GM13976 (cell line): ENCODE measurements at places on chromosomes 7 and 10.

GRCh38 chr10:17225808-17226207, 2.2 kb upstream of the VIM start:
- no peak for DNase-seq

- no peak for DNase-seq
Observed at GRCh38 chr7:130409712-130410072, 29.4 kb downstream of the CPA1 start.

DNA sequence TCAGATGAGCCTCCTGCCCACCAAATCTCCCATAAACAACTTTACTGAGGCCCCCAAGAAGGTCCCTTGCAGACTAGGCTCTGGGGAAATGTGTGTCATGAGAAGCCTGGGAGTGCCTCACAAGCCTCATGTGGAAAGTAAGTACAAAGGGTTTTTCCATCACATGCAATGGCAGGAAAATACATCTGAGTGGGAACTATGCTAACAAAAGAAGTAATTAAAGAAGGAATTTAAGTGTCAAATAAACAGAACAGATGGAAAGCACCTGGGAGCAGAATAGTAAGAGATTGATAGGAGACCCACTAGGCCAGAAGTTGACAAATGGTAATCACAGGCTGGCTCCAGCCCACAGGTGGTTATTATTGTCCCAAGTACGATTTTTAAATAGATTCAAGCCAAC, 20.5 kb downstream of the GSAP start:
- DNase-seq, result no peak

GRCh38 chr10:24331457-24331856, 122.5 kb downstream of the KIAA1217 start:
- DNase-seq, result no peak

DNA sequence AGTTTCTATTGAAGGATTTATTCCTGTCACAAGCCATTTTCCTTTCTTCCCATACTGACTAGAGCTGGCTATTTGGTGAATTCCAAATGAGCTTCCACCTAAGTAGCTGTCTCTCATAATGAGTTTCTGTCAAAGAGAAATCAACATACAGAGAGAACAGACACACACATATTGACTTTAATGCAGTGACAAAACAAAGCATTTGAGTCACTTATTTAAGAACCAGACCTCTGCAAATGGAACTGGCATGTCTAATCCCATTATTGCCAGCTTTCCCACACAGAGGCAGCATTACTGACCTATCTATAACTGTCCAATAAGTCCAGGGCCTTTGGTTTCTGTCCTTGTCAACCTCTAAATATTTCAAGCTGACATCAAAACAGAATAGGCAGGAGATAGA, 179.3 kb upstream of the CSTF2T start:
- no peak for DNase-seq

DNA sequence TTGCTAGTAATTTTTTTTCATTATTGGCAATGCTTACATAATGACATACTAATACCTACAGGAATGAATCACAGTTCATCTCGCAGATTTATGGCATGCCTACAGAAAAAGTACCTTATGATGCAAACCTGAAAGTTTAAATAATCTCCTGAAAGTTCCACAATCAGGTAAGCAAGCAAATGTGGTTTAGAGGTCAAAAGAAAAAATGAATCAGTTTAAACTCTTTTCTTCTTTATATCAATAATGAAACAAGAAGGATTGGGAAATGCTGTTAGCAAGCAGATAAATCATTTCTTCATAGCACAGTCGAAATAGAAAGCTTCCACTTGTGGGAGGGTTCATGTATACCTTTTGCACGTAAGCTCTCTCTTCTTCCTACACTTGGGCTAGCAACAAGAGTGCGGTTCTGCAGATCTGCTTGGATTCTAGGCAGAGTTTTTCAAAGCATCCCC, 53.7 kb upstream of the MTPN start:
- DNase-seq, result peak; percentile 23

GRCh38 chr7:33379891-33380525, 250.6 kb downstream of the BBS9 start:
- DNase-seq, result no peak

- DNase-seq, result no peak
Observed at GRCh38 chr7:4024133-4024532, 658.0 kb upstream of the FOXK1 start.

- DNase-seq, result peak; percentile 83
Observed at GRCh38 chr10:79243181-79244067, 103.8 kb upstream of the PPIF start.

- no peak for DNase-seq
Observed at GRCh38 chr7:128443831-128444600, 11.7 kb upstream of the HILPDA start.

DNA sequence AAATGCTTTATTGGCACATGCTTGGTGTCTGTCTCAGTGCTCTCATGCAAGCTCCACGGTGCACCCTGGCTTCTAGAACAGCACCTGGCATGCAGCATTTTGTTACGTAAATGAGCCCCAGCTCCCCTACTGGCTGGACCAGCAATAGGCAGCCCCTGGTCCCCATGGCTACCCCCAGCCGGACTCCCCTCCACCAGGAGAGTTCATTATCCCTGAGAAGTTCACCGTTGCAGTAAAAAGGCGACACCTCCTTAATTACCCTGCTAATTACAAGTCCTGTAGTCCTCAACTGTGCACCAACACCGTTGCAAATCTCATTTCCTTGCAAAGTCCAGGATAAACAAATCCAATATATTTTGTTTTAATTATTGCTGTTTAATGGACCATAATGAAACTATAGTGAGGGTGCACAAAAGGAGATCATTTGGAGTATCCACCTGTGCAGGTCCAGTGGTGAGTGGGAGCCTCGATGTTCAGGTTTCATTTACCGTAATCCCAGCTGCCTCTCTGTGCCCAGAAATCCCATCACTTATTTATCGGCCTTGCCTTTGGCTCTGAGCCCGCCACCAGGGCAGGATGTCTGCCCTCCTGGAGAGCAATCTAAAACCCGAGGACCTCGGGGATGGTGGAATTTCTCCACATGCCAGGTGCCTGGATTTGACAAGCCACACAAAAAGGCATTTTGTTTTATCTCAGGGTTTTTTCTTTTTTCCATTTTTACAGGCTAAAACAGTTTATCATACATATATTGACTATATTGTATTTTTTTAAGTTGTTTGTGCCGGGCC, 12.8 kb upstream of the DRGX start:
- no peak for DNase-seq

DNA sequence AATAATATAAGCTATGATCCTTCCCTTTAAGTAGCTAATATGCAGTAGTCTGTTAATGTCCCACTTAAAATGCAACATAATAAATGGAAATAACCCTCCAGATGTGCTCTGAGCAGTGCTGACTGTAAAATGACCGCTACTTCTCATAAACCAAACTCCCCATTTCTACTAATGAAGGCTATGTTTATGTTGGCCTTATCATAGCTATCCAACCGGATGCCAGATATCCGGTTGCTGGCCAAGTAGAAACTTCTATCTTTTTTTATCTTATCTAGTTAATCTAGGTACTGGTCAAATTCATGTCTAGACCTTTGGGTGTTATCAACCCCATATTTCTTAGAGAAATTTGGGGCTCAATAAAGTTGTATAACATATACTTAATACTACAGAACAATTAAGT, 56.6 kb downstream of the CHRM2 start:
- DNase-seq, result no peak

DNA sequence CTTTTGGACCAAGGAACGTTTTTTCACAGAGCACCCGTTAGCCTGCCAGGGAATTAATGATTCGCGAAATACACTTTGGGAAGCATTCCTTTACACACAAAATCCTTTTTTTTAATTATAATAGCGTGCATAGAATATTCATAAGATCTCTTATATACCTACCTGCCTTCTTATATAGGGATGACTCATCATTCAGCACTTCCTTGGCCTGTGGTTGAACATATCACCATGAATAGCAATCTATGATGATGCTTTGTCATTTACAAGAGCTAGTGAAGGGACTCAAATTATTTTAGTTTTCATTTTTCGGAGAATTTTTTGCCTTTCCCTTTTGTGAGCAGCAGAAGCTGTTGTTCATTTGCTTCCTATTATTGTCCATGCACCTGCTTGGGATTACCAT, 97.0 kb downstream of the CDH23 start:
- no peak for DNase-seq

DNA sequence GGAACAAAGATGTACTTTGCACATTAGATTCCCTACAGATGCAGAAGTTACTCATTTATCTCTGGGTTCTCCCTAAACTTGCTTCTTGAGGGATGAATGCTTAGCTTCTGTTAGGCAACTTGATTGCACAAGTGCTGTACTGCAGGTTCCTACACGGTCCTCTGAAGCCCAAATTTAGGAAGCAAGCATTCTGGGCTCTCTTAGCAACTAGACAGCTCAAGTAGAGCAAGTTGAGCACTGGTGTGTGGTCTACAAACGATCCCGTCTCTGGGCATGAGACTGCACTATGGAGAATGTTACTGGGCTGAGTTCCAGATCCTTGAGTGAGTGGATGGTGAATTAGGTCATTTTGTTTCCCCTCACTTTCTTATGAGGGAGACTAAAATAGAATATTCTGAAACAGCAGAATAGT, 14.3 kb downstream of the SEMA3D start:
- DNase-seq, result no peak

GRCh38 chr7:100506356-100506923, 22.7 kb downstream of the NYAP1 start:
- no peak for DNase-seq

DNA sequence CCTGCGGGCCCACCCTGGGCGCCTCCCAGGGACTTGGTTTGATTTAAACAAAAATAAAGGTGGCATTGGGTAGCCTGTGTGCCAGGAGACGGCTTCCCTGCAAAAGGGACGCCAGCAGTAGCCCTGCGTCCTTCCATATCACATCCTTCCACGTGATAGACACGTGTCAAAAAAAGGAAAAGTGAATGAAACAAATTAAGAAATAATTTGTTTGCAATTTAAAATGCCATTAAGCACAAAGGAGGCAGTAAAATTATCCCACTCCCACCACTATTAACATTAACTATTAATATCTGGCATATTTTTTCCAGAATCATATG, 7.6 kb downstream of the TACR2 start:
- DNase-seq, result no peak

- DNase-seq, result peak; percentile 21
Observed at GRCh38 chr10:71981015-71981875, 17.1 kb downstream of the CHST3 start.

DNA sequence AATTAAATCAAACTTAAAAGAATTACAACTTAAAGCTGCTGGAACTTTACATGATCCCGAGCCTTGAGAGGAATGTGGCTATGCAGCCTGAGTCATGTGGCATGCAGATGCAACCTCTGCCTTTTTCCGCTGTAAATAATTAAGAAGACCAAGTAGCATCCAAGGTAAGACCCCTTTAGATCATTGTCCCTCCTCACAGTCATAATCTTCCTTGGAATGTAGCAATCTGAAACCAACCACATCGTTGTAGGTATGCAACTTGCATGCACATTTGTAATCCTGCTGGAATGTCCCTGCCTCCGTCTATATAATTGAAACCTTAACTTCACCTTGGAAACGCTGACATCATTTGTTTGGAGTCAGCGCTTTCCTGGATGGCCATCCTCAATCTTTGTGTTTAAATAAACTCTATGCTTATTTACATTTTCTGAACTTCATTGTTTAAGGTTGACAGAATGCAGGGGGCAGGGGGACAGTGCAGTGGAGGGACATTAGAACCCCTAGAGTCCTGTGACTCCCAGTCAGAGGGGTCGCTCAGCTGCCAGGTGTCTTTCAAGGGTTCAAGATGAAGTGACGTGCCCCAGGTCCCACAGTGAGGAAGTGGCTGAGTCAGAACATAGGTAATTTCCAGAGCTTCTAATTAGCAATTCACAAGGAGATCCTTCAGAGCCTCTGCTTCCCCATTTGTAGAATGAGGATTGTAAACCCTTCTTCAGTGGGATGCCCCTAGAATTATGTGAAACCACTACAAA, 110.7 kb downstream of the RALA start:
- no peak for DNase-seq

- DNase-seq, result no peak
Observed at GRCh38 chr10:126979311-126979710, 74.1 kb downstream of the DOCK1 start.

- no peak for DNase-seq
Observed at GRCh38 chr7:103870664-103871063, 118.8 kb downstream of the RELN start.

DNA sequence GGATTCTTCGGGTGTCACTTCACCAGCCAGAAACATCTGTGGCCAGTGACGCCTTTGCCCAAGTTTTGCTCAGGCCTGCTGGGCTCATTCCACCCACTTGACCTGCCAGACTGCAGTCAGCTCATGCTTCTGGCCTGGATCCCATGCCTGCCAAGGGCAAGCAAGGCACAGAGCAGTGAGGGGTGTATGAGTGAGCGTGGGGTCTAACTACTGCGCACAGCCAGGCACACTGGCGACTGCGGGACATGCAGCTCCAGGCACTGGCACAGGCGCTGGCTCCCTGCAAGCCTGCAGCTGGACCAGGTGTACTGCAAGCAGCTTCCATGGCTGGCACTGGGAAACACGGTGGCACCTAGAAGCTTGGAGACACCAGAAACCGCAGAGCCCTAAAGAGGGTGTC, 80.1 kb downstream of the MTERF1 start:
- no peak for DNase-seq

DNA sequence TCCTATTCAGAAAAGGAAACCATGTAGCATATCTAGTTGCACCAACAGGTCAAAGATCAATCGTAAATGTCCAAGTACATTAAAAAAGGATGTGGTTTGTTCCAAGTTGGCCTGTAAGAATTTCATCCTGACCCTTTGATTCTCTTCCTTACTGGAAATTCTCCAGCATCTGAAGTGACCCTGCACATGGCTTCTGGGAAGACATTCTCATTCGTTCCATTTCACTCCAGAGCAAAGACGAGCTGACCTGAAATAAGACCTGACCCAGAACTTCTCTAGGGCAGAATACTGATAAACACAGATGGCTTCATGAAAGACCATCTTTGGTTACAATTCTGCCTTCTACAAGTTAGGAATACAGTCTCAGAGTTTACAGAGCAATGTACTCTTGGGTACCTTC, 39.8 kb downstream of the ASB4 start:
- no peak for DNase-seq

DNA sequence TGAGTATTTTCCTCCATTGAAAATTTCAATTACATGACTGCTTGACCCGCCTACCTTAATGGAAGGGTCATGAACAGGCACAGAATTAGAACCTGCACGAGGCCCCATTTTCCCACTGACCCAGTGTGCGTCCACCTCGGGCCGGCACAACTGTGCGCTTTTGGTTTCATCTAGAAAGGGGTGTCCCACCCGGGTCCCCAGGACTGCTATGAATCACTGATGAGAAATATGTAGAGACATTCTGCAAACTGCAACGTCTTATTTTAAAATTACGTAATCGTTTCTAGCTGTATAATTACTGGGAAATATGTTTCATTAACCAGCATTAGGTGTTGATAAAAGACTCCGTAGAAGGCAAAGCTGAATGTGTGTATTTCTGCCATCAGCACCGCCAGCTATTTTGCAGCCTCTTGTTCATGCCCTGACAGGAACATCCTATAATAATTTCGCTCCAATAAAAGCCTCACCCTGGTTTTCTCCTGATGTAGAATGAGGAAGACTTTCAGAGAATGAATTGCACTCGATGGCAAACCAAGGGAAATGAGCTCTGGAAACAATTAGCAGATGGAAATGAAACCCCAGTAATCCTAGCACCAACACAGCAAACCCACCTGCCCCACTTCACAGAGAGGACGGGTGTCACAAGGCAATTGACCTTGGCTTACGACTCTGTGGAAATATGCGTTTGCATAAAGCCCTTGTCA, 562.1 kb downstream of the DNAJB6 start:
- DNase-seq, result no peak

GRCh38 chr7:152594801-152595200, 81.1 kb downstream of the XRCC2 start:
- DNase-seq, result no peak
